Activated naive CD4-positive, alpha-beta T cell (primary cell): ENCODE measurements at places on chromosomes 11 and 22.

DNA sequence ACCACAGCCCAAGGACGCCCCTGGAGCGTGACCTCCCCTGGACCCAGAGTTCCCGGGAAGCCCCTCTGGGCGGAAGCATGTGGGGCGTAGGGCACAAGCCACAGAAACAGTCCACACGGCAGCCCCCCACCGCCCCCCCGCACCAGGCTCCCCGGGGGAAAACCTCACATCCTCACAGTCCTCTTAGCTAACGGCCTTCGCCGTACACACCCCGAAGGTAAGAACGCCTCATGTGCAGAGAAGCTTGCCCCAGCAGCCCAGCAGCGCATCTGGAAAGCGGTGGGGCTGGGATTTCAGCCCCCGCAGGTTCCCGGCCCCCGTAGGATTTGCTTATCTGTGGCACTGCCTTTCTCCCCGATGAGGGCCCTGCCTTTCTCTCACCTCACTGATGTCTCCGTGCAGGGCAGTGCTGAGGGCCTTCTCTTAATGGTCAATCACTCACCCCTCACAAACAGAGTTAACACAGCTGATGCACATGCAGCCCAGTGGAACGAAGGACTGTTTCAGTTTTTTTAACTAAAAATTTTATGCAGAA lies 309.2 kb downstream of the BRD1 start:
- DNase-seq: no peak

DNA sequence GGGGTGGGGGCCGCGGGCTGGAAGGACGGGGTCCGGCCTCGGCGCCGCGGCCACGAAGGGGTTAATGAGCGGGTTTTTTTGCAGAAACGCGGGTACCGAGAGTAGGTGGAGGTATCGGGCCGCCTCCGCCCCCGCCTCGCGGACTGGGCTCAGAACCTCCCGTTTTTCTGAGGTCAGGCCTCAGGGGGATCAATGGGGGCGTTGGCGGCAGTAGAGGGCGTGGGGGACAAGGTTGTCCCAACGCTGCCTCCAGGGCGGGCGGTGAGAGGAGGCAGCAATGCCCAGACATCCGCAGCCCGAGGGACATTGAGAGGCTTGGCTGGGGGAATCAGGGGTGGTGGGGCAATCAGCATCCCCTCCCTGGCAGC lies 34.8 kb upstream of the PRODH start:
- DNase-seq: no peak

DNA sequence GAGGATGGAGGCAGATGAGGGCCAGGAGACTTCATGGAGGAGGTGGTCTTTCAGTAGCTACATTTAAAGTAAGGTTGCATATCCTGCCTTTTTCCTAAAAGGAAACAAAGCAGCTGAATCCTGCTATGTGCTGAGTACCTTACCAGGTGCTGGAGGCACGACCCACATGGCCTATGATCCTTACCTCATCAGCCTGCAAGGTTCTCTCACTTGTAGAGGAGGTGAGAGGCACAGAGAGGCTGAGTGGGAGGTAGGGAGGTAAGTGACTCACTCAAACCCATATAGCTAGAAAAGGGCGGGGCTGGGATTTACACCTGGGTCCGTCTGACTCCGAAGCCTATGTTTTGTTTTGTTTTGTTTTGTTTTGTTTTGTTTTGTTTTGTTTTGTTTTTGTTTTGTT lies 75.8 kb downstream of the BUD13 start:
- DNase-seq: no peak

DNA sequence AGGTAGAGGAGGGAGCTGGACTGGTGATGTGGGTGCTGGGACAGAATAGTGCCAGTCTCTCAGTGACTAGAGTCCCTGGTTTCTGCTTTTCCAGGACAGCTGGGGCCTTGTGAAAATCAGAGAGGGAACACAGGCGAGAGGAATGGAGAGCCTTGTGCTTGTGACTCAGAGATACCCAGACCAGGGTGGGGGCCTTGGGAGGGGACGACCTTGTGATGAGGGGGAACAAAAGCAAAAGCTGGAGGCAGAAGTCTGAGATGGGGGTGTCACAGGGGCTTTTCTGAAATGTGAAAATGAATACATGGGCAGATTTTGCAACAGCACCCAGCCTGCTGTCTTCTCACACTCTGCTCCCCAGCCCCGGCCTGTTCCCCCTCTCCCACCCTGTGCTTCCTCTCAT lies 3.4 kb upstream of the NR1H3 start:
- DNase-seq: no peak

GRCh38 chr11:61079416-61080150 lies 22.7 kb upstream of the CD5 start:
- no peak for DNase-seq

DNA sequence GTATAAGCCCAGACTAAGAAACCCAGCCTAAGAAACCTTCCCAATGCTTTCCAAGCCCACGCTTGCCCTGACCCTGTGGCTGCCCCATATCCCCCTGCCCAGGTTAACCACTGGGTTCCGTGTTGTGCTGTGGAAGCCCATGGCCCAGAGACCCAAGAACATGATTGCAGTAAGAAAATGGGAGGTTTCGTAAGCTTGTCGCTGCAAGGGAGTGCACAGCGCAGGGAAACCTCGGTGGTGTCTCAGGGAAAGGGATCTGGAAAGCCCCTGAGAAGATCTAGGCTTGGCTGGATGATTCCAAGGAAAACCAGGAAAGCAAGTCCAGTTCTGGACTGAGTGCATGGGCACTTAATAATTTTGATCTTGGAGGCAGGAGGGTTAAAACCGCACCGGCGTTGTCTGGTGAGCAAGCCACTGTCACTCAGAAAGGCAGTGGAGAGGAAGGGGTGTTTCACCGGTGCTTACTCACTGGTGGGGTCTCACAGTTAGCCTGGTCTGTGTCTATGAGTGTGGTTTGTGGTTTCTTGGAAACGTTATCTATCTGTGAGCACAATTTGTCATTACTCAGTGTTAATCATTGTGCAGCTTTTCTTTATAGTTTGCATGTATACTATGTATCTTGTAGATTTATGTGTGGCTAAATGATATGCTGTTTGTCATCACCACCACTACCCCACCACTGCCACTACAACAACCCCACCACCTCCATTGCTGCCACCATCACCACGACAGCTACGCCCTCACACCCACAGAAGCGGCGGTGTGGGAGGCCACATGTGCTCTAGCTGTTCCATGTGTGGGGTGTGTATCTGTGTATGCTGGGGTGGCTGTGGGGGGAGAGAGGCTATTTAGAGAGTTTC lies 53.3 kb upstream of the PRDM11 start:
- no peak for DNase-seq

DNA sequence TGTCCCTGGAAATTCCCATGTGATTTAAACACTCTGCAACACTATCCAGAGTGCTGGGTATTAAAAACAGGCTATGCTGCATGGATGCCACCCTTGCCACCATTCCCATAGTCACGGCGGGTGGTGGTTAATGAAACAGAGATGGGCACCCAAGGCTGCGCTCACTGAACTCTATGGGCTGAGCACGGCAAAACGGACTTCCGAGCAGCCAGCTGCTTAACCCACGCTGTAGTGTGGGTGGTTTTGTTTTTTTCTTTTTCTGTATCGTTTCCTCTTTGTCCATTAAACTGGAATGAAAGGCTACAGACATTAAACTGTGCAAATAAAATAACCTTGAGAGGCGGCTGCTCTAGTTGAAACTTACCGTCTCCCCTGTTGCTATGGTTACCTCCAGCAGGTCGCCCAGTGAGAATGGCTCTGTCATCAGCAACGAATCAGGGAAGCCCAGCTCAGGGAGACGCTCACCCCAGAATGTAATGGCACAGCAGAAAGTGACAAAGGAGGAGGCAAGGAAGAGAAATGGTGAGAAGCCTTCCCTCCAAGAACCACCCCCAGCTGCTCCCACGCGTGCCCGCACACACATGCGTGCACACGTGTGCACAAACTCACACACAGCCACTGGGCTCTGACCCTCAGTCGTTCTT lies 102.1 kb downstream of the C11orf91 start:
- DNase-seq: no peak

- no peak for DNase-seq
Measured at GRCh38 chr11:60887556-60887955, 18.8 kb downstream of the PRPF19 start.

DNA sequence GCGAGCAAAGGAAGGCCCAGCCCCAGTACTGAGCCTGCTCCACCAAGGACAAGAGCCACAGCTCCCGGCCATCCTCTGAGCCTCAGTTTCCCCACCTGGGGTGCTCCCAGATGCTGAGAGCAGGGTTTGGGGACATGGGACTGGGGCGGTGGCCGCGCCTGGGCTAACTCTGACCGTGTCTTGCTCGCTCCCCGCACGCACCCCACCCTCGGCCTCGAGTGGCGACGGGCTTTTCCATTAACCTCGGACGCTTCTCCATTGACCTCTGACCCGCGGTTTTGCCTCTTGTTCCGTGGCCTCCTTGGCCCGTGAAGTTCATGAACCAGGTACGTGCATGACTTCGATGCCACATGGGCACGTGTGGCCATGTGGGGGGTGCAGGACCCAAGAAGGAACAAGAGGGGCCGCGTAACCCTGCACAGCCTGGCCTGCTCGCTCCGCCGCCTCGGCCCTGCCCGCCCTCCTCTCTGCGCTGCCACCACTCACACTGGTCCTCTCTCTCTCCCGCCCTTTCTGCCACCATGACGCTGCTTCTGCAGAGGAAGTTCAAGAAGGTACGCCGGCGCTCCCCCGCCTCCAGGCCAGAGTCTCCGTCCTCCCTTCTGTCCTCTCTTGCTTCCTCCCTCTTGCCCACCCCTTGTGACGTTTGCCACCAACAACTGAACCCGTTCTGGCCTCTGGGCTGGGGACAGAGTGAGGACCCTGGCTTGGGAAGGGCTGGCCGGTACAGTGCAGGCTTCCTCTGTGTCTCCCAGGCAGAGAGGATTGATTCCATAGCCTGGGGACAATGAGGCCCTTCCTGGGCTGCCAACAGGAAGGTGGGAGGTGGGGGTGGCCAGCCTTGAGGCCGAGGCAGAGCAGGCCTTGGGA lies 6.9 kb downstream of the TNNT3 start:
- no peak for DNase-seq

GRCh38 chr11:69032833-69033232 lies 15.9 kb upstream of the TPCN2 start:
- DNase-seq: no peak

DNA sequence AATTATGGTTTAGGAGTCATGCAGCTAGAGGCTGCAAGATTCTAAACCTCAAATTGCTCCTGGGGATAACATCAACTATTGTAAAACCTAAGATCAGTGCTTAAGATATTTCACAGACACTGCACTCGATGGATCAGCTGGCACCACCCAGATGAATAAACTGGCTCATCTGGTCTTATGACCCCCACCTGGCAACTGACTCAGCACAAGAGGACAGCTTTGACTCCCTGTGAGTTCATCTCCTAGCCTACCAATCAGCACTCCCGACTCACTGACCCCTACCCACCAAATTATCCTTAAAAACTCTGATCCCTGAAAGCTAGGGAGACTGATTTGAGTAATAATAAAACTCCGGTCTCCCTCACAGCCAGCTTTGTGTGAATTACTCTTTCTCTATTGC lies 782 bp upstream of the TTC12 start:
- no peak for DNase-seq

DNA sequence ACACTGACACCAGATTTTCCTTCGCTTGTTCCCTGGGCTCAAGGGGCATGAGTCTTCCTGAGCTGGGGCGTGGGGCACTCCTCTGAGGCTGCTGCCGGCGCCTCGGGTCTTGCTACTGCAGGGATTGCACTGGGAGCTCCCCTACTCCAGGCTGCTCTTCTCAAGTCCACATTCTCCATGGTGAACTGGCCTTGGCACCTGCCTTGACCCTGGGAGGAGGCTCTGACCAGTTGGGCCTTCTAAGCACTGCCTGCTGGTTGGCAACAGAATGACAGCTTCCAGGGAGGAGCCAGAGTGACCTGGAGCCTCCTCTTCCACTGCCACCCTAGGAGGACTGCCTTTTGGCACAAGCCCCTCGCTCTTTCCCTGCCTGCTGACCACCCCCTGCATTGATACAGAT lies 9.5 kb downstream of the FREY1 start:
- DNase-seq: no peak

- DNase-seq: no peak
Measured at GRCh38 chr22:37529652-37530345, 10.6 kb upstream of the CARD10 start.

- no peak for DNase-seq
Measured at GRCh38 chr22:33873666-33874065, 46.6 kb downstream of the LARGE1 start.

DNA sequence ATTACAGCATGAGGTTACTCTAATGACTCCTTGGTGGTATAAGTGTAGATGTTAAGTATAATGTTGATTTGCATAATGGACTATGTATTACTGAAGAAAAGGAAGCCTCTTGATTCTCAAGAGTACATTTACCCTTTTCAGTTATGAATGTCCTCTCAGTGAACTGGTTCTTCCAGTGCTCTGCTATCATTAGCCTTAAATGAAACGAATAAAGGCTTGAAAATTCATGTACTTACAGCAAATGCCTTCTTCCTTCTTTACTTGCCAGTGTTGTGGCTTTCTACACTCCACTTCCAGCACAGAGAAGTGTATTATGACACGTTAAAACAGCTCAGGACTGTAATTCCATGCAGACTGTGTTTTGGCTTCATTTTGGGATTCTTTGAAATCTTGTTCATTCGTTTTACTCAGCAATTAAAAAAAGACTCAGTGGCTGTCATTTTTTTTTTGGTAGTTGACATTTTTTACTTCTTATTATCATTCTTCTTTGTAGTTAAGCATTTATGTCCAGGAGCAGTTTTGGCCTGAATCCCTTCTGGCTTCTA lies 96.9 kb downstream of the MTMR3 start:
- DNase-seq: no peak
